Peyer's patch (tissue), 4 donors: ENCODE measurements at places on chromosomes 12 and 14.

DNA sequence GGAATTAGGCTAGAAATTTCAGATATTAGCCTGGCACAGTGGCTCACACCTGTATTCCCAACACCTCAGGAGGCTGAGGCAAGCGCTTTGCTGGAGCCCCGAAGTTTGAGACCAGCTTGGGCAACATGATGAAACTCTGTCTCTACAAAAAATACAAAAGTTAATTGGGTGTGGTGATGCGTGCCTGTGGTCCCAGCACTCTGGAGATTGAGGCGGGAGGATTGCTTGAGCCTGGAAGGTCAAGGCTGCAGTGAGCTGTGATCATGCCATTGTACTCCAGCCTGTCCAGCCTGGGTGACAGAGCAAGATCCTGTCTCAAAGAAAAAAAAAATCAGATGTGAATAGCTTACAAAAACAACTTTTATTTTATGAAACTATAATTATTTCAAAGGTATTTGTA is 15.1 kb downstream of the FRMD6 start:
- no peak for DNase-seq

- DNase-seq = peak; percentile 47
These were observed 11.1 kb downstream of the RIN3 start for GRCh38 chr14:92524602-92525185.

DNA sequence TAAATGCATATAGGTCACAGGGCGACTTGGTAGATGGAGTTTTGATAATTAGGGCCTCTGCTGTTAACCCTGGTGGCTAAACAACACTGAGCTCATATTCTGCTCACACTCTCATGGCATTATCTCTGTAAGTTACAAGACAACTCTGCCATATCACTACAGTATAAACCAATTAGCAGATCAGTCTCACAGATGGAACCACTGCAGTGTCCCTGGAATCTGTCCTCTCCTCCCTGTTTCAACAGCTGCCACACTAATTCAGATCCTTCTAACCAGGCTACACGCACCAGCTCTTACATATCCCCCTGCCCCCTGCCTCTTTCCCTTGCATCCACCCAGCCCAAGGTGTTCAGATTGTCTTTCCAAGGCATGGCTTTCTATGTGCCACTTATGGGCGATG is 161.0 kb upstream of the RMST start:
- no peak for DNase-seq

- peak; percentile 75 for DNase-seq
These were observed at the start of gene IL23A for GRCh38 chr12:56338308-56339157. IL23A (plus strand) TSS chr12:56338884; CDS start chr12:56339045, 161 bp downstream.

DNA sequence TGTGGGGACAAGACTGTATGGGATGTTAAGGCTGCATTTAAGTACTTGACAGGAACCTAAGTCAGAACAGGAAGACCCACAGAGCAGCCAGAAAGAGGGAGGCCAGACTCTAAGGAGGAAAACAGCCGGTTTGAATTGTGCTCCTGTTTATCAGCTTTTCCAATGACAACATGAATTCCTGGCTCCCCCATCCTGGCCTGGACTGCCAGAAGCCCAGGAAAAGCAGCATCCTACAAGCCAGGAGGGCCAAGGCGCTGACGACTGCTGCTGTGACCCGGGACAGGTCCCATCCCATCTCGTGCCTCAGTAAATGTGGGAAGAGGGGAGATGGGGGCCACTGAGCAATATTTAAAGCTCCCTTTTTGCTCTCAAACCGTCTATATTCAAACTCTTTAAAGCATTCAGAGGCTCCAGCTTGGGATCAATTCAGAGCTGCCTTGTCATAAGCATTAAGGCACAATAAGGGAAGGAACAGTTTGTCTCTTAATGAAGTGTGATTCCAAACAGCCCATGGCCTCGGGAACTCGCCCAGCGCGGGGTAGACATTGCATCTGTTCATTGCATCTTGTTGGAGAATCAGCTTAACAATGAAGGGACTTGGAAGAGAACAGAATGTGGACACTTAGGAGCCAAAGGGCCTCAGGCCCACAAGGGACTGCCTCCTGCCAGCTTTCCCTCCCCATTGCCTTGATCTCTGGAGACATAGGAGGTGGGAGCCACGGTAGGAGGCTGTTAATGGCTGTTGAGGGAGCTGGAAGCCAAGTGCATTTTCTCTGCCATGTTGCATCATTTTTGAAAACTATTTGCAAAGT is 49.6 kb downstream of the CMKLR1 start:
- no peak for DNase-seq

GRCh38 chr14:23487216-23487615 is 17.7 kb downstream of the NGDN start:
- no peak for DNase-seq

GRCh38 chr12:111186347-111186746 is 182.5 kb downstream of the PHETA1 start:
- no peak for DNase-seq

DNA sequence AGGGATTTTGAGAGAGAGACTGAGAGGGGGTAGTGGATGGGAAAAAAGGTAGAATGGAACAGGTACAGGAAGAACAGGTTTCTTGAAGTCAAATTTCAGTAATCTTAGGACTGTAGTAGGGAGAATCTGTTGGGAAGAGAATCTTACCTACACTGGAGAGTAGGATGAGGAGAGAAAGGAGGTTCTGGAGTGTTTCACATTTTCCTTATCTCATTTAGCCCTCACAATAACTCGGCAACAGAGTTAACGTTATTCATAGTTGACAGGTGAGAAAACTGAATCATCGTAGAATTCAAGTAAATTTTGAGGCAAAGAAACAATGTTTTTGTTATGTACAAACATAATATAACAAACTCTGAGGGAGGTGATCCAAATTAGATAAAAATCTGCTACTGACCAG is 17.2 kb upstream of the STRN3 start:
- DNase-seq = no peak

- peak; percentile 78 for DNase-seq
These were observed 46.6 kb downstream of the SUSD6 start for GRCh38 chr14:69657950-69658355.

DNA sequence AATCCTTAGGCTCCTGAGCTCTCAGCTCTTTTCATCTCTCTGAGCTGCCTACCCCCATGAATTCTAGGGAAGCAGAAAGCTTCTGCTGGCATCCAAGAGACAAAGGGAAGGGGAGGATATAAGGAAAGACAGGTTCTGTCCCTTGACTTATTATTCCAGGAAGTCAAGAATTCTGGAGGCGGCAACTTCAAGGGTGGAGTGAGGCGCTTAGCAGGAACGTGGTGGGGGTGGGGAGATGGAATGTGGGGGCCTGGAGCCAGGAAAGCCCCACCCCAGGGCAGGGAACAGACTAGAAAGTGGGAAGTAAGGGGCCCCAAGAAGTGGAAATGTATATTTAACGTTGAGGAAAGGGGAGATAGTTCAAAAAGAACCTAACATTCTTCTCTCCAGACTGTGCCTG is 1.4 kb downstream of the CALCOCO1 start:
- no peak for DNase-seq

GRCh38 chr14:76264384-76264783 is 111.6 kb upstream of the ESRRB start:
- no peak for DNase-seq

DNA sequence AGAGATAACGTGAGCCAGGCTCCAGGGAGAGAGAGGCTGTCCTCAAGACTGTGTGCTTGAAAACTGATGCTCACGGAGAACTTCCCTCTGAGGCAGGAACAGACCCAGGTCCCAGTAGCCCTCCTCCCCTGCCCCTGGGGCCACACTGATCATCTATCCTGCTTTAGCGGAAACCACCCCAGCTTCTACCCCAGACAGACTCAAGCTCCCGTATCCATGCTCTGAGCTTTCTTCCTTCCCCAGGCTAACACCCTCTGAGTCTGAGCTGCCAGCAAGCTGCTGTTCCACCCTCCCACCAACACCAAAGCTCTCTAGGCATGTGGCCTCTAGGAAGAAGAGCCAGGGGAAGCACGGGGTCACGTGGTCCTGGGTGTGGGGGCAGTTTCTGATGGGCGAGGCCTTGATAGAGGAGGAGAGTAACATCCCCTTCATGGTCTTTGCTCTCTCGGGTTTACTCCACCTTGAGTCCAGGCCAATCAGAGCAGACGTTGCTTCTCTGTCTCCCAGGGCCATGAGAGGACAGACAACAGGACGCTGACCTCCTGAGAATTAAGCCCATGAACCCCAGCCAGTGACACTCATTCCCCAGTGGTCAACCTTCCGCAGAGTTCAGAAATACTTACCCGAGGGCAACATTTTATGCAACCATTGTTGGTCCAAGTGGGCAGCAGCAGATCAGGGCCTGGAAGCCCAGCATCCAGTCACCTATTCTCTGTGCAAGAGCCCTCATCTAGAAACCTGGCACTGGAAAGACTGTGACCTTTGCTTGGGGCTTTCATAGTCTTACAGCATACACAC is 1.4 kb downstream of the PCK2 start:
- DNase-seq = peak; percentile 94

DNA sequence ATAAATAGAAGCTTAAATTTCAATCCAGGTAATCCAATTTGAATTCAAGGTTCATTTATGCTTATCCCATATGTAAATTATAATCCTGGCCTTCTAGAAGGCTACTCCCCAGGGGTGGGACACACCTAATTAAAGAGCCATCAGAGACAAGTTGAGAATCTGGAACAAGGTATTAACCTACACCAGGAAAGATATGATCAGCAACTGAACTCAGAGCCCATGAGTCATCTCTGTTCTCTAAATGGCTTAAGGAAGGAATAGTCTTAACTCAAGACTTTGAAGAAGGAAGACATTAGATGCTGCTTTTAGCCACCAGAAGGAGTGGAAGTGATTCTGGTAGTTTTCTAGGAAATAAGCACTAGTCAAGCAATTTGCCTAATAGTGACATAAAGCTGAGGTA is 88.0 kb downstream of the KIF21A start:
- no peak for DNase-seq

GRCh38 chr14:66247662-66248193 is 238.4 kb upstream of the CCDC196 start:
- DNase-seq = no peak

DNA sequence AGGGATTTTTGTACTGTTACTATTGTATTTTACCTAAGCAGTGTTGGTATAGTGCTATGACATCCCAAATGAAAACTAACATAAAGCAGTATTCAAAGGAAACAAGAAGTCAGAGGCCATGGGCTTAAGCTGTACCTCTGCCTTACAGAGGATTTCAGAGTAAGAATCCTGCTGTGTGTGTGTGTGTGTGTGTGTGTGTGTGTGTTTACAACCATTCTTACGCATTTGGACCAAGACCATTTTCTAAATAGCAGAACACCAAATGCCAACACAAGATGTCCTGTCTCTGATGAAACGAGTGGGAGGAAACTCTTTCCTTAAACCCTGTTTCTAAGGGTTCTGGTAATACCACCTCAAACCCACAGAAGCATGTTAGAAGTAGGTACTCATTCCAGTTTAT is 64.4 kb downstream of the PPP1R36 start:
- no peak for DNase-seq

DNA sequence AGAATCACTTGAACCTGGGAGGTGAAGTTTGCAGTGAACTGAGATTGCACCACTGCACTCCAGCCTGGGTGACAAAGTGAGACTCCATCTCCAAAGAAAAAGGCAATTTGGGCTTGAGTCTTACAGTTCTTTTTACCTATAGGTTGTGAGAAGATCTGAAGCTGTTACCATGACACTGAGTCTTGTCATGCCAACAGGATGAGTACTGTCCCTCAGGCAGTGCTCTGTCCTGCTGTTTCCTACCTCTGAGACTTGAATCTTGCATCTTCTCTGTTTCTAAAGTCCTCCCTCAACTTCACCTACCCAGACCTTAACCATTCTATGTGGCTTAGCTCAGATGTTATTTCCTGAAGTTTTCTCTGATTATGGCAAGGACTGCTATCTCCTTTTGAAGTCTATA is 400.8 kb upstream of the PRICKLE1 start:
- DNase-seq = no peak

- DNase-seq = no peak
These were observed 56.0 kb upstream of the MGAT4C start for GRCh38 chr12:86312232-86312631.

GRCh38 chr12:128820253-128820652 is 3.5 kb downstream of the SLC15A4 start:
- DNase-seq = no peak

DNA sequence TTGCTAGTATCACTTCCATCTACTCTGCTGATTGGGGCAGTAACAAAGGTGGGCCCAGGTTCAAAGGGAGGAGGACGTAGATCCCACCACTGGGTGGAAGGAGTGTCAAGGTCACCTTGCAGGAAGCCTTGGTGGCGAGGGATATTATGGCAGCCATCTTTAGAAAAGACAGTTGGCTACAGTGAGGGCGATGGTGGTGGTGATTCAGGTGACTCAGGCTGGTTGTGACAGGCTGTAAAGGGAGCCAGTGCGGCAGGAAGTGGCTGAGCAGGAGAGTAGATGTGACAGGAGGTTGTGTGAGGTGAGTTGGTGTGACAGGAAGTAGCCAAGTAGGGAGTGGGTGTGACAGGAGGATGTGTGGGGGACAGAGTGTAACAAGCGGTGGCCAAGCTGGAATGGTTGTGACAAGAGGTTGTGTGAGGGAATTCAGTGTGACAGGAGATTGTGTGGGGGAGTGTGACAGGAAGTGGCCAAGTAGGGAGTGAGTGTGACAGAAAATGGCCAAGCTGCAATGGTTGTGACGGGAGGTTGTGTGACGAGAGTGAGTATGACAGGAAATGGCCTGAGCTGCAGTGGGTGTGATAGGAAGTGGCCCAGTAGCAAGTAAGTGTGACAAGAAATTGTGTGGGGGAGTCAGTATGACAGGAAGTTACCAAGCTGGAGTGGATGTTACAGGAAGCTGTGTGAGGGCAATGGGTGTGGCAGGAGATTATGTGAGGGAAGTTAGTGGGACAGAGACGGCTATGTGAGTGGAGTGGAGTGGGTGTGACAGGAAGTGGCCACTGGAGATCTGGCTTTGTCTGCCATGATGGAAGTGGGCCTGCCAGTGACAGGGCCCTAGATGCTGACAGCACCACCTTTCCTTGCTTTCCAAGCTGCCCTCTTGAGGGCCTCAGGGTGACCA is 136.5 kb upstream of the MYL2 start:
- DNase-seq = no peak

GRCh38 chr12:124168016-124168786 is 126.7 kb upstream of the RFLNA start:
- DNase-seq = no peak

- no peak for DNase-seq
These were observed 132.9 kb downstream of the DICER1 start for GRCh38 chr14:95024380-95024779.

DNA sequence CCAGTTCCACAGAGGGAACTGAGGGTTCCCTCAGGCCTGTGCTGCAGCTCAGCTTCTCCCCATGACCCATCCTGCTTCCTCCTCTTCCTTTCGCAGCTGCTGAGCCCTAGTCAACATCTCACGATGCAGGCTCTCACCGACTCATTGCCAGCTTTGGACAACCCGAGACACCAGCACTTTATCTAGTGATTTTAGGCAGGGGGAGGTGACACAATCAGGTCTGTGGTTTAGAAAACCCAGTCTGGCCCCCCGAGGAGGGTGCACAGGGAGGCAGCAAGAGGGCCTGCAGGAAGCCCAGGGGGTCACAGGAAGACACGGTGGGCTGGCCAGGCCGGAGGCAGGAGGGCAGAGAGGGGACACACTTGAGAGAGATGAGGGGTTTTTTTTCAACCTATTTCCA is 35.4 kb downstream of the DIO3 start:
- no peak for DNase-seq
